Activated CD4-positive, alpha-beta T cell treated with anti-CD3 and anti-CD28 coated beads for 1 hour (primary cell): ENCODE measurements at places on chromosomes 2 and 18.

DNA sequence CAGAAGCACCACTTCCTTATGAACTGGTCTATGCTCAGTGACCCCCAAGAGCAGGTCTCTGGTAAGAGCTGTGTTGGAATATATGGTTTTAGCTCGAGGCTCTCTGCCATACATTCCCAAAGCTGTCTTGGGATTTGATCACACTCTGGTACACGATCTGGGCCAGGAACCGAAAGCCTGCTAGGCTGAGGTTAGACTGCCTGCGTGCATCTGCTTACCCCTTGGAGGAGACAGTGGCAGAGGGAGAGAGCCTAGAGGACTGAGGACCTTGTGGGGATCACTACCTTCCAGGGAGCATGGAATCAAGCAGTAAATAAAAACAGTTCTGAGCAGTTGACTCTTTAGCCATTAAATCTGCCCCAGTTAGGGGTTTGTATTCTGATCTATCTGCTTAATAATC is 63.7 kb downstream of the ZNF532 start:
- no peak for DNase-seq

DNA sequence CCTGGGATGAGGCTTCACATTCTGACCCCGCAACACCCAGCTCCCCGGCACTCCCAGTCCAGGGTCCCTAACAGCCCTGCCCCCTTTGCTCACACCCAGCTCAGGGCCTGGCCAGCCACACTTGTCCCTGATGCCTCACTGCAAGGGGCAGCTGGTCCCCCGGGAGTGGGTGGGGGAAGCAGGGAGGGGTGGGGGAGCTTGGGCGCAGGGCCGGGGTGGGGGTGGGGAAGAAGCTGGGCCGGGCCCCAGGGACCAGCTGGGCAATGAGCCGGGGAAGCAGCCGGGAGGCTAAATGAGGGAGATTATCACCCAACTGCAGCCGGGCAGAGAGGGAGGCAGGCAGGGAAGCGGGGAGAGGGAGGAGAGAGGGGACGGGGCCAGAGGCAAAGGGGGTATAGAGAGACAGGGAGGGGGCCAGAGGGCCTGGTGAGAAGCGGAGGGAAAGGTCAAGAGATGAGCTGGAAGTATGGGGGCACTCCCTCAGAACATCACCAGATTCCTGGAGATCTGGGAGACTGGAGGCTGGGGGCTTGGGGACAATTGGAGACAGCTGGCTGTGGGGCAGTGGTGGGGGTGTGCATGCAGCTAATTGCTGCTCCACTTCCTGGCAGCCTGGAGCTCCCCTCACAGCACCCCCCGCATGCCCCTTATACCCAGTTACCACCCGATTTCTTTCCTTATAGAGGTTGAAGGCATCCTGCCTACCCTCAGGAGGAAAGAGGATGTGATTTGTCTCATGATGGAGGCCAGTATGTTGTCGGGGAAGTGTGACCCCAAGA is 2.5 kb upstream of the ASIC4 start:
- DNase-seq, result no peak

GRCh38 chr2:196440413-196440812 is 199.1 kb upstream of the CCDC150 start:
- no peak for DNase-seq

DNA sequence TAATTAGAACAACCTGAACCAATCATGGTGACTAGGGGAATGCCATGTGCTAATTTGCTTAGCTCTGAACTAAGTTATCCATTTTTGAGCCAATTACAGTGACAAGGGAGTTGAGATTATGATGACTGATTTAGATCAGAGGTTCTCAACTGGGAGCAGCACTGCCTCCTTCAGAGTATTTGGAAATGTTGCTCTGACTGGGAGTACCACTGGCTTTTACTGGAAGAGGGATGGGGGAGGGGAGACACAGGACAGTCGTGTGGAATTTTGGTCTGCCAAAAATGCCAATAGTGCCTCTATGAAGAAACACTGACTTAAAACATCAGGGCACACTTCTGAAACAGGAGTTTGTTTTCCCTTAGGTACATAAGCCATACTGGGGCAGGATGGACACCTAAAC is 48.1 kb upstream of the VPS54 start:
- no peak for DNase-seq

- no peak for DNase-seq
Observed at GRCh38 chr2:147862859-147863516, 18.2 kb downstream of the ACVR2A start.

- no peak for DNase-seq
Observed at GRCh38 chr2:103859238-103859637, 994.7 kb upstream of the POU3F3 start.

- DNase-seq, result no peak
Observed at GRCh38 chr2:18790509-18791171, 201.3 kb upstream of the NT5C1B start.

- DNase-seq, result no peak
Observed at GRCh38 chr2:157269922-157270321, 12.4 kb downstream of the GALNT5 start.

DNA sequence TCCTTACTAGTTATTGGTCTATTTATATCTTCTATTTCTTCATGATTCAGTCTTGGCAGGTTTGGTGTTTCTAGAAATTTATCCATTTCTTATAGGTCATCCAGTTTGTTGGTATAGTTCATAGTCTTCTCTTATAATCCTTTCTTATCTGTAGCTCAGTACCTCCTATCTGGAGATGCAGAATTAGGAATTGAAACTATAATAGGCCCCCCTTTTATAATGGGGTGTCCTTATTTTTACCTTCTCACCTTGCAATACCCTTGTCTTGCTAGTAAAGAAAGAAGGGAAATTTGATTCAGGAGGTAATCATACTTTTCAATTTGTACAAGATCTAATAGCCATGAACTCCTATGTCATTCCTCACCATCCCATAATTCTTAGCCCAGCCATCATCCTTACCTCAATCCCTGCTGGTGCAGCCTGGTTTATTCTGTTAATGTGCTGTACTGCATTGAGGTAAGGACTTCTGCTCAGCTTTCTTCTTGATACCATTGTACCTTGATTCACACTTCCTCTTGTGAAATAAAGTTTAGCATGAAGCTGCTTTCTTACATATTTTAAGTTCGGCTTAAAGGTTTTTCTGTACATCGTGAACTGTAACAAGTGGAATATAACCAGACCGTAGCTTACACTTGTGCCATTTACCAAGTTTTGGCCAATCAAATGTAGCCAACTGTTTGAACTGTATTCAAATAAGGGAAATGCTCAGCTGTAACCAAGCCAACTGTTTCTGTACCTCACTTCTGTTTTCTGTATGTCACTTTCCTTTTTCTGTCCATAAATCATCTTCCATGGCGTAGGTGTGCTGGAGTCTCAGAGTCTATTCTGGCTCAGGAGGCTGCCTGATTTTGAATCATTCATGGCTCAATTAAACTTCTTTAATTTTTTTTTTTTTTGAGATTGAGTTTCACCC is 40.1 kb upstream of the PTH2R start:
- DNase-seq, result no peak

DNA sequence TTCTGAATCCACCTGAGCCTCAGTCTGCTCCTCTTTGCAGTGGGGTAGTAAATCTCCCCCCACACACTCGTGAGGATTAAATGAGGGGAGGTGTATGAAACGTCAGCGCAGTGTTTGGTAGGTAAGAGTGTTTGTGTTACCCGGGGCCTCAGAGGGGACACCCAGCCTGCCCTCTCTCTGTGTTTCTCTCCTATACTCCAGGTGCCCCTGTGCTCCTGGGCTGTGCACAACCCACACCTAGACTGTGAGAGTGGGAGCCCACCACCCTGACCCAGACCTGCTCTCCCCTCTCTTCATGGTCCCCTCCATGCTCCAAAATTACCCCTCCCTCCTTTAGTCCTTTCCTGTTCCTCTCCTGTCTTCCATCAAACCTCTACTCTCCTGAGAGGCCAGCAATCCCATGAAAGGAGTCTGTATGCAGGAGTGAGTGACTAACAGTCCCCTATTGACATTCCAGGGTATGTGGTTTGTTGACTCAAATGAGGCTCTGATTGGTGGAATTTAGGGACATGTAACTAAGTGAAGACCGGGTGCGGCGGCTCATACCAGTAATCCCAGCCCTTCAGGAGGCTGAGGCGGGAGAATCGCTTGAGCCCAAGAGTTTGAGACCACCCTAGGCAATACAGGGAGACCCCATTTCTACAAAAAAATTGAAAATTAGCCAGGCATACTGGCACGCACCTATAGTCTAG is 10.4 kb downstream of the CIB4 start:
- no peak for DNase-seq

DNA sequence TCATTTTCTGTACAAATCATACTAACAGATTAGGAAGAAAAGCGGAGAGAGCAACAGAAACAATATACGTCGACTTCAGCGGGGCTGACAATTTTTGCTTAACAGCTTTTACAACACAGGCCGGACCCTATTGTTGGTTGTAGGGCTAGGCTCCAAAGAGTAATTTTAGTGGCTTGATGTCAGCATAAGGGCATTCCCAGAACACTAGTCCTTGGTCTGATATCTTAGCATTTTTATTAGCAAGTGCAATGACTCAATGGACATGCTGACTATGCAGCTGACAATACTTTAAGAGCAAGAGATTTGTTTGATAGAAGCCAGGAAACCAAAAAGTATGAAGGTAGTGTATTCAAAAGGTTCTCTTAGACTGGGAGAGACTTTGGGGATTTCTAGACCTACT is 209.9 kb downstream of the LNPK start:
- DNase-seq, result no peak

GRCh38 chr18:75208155-75208835 is 644 bp downstream of the PTGR3 start:
- DNase-seq, result peak; percentile 21

- DNase-seq, result no peak
Observed at GRCh38 chr2:134501476-134502091, 217.2 kb downstream of the TMEM163 start.

GRCh38 chr2:62475172-62476011 is 30.6 kb downstream of the TMEM17 start:
- DNase-seq, result no peak

- DNase-seq, result no peak
Observed at GRCh38 chr2:112183327-112184025, 45.3 kb downstream of the FBLN7 start.

- DNase-seq, result no peak
Observed at GRCh38 chr2:239341840-239342239, 59.0 kb downstream of the HDAC4 start.

GRCh38 chr18:76791106-76791505 is 31.3 kb upstream of the ZNF236 start:
- no peak for DNase-seq

DNA sequence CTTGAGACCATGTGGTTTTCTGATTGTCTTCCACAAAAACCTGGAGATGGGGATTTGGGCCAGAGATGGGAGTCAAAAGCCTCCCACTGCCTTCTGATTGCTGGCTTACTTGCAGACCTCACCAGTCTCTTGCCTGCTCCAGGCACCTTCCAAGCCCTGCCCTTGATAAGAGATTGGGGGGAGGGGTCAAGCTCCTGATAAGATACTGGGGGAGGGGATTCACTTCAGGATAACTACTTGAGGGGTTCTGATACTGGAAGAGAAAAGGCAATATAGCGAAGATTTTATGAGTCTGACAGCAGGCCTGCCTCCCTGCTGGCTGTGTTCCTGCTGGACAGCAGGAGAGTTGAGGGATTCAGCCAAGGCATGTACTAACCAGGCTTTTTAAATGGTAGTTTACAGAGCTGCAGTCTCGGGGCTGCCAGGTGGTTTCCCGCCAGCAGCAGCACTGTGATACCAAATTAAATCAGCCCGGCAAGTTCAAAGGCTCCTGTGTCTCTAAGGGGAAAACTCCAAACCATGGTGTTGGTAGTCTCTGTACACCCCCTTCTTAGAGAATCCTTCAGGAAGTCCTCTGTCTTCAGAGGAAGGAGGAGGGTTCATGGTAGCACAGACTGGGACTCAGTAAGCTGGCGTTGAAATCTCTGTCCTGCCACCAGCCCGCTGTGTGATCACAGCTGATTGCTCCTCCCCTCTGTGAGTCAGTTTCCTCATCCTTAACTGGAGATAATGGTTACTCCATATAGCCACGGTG is 58.3 kb downstream of the FBXO36 start:
- DNase-seq, result no peak

GRCh38 chr2:45610281-45611019 is 617 bp downstream of the SRBD1 start:
- DNase-seq, result peak; percentile 18

DNA sequence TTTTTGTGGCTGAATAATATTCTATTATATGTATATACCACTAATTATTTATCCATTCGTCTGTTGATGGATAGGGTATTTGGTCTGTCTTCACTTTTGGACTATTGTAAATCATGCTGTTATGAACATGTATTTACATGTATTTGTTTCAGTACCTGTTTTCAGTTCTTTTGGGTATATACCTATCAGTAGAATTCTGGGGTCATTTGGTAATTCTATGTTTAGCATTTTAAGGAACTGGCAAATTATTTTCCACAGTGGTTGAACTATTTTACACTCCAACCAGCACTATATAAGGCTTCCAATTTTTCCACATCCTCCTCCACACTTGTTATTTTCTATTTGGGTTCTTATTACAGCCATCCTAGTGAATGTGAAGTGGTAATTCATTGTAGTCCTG is 12.4 kb upstream of the TANK start:
- no peak for DNase-seq

DNA sequence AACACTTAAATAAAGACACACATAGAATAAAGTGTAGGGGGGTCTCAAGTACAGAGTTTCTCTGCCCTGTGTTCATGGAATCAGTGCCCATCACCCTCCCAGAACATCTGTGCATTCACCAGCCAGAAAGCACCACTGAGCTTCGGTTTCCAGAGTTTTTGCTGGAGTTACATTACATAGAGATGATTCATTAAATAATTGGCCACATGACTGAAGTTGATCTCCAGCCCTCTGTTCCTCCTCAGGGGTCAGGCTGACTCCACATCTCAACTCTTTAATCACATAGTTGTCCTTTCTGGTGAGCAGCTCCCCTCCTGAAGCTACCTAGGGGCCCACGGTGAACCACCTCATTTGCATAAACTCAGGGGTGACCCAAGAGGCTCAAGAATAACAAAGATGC is 129.8 kb downstream of the METTL4 start:
- no peak for DNase-seq

- no peak for DNase-seq
Observed at GRCh38 chr18:61808286-61808685, 84.5 kb downstream of the RNF152 start.

DNA sequence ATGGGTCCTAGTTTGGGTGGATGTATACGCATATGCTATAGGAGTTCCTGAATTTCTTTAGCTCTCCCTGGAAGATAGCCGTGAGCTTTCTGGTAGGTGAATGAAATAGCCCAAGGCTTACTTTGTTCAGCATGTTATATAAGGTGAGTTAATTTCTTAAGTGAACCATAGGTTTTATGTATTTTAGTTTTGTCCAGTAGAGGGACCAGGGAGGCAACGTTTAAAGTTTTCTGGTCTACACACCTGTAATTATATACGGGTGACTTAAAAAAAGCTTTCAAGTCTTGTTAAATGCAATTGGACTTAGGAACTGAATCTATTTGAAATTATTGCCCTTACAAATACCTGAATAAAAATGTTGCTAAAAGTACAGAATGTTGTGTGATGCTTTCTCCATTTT is 402.5 kb upstream of the DDX18 start:
- no peak for DNase-seq

GRCh38 chr2:105858868-105859693 is 114.4 kb downstream of the NCK2 start:
- DNase-seq, result no peak

- no peak for DNase-seq
Observed at GRCh38 chr2:239275847-239276831, 124.7 kb downstream of the HDAC4 start.
